Muscle of back (tissue), 13 donors: ENCODE measurements at places on chromosomes 1 and 21.
A peak's percentile ranks its signal among the peaks of the same experiment; 100 is the strongest.

GRCh38 chr1:114134518-114134917 lies 19.2 kb downstream of the SYT6 start:
- DNase-seq = no peak

DNA sequence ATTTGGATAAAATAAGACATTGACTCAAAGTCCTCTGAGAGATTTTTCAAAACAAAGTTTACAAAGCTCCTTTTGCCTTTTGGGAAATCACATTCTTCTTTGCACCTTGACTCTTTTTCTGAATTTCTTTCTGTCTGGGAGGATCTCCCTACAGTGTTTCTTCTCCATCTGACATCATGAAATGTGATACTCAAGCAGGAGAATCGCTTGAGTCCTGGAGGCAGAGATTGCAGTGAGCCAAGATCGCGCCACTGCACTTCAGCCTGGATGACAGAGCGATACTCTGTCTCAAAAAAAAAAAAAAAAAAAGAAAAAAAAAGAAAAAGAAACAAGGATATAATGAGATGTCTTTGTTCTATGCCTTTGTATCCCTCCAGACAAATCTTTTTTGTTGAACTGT lies 13.3 kb upstream of the GRIK1 start:
- DNase-seq = no peak

DNA sequence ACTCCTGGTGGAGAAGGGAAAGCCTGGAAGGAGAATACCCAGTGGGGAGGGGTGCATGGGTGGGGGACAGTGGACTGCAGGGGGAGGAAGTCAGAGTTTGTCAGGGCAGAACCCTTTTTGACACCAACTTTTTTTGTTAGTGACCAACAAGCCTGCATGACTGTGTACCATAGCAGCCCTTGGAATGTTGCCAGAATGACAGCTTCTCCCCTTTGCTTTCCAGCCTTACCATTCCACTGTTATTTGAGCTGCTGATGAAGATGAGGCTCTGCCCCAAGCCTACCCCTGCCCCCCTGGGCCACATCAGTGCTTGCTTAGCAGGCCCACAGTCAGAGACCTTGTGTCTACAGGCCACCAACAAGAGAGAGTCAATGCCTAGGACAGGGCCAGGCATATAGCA lies 341.2 kb downstream of the HHAT start:
- no peak for DNase-seq

DNA sequence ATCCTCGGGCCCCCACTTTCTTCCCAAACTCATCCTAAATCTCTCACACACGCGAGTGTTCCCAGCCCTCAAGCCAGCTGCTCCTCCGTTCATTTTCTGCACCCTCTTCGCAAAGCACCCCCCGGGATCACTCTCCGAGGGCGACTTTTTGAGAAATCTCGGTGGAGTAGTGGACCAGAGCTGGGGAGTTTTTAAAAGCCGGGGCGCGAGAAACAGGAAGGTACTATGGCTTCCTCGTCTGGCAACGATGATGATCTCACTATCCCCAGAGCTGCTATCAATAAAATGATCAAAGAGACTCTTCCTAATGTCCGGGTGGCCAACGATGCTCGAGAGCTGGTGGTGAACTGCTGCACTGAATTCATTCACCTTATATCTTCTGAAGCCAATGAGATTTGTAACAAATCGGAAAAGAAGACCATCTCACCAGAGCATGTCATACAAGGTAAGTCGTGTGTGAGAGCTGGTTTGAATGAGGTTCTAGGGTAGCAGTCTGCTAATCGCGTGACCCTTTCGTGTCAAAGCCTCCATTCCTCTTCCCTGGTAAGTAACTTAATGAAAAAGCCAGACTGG lies 800 bp downstream of the DR1 start:
- peak; percentile 64 for DNase-seq

DNA sequence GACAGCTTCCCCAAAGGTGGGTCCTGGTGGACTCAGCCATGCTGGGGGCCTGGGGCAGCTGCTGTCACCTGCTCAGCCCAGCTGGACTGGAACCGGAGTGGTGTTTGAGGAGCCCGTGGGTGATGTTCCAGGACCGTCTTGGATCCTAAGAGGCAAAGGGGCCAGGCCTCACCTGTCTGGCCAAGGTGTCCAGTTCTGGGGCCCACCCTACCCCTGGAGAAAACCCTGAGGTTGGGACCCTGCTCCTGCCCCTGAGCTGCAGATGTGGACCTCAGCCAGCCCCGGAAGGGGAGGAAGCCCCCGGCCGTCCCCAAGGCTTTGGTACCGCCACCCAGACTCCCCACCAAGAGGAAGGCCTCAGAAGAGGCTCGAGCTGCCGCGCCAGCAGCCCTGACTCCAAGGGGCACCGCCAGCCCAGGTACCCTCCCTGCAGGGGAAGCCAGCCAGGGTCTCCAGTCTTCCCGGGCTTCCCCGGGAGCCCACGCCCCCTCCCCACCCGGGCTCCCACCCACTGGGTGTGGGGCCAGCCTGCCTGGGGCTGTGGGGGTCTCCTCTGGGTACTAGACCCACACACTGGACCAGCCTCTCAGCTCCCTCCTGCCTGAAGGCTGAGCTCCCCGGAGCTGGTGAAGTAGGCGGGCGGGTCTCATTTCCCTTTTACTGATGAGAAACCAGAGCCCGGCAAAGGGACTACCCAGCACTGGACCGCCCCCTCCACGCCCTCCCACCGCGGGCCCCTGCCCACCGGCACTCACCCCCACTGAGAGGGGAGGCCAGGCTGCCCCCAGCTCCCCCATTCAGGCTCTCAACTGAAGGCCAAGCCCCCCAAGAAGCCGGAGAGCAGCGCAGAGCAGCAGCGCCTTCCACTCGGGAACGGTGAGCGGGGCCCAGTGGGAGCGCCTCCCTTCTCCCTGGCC lies 1.3 kb downstream of the AIRE start:
- DNase-seq = no peak

- DNase-seq = peak; percentile 90
Observed at GRCh38 chr1:201530741-201531531, 8.0 kb upstream of the NAV1 start.

- no peak for DNase-seq
Observed at GRCh38 chr1:35622510-35623178, 18.7 kb downstream of the PSMB2 start.

GRCh38 chr1:211135342-211135950 lies 1.5 kb upstream of the KCNH1 start:
- DNase-seq = peak; percentile 45

GRCh38 chr1:100928128-100928527 lies 32.2 kb downstream of the SLC30A7 start:
- no peak for DNase-seq

- no peak for DNase-seq
Observed at GRCh38 chr1:12407962-12408454, 178.2 kb downstream of the VPS13D start.

DNA sequence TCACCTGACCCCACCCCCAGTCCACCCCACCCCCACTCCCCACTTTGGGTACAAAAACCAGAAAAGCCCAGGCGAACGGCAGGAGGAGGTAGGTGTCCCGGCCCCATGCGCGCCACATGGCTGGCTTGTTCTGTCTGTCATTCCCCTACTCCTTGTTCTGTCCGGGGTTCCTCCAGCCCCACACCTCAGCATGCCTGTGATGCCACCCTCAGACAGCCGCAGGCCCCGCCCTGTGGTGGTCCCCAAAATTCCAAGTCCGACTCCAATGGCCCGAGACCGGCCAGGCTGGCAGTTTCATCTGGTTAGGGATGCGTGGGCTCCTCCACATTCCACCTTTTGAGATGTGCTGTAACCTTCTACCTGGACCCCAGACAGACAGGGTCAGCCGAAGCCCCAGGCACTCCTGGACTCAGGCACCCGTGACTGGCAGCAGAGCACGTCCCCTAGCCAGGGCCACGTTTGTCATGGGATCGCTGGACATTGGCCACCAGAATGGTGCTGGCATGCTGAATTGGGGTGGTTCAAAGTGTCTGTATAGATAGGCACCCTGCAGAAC lies 94.4 kb downstream of the WDR4 start:
- no peak for DNase-seq

GRCh38 chr1:30029677-30030076 lies 693.7 kb downstream of the MATN1 start:
- no peak for DNase-seq

- DNase-seq = peak; percentile 15
Observed at GRCh38 chr21:24428591-24429199, 1178.6 kb downstream of the MRPL39 start.

DNA sequence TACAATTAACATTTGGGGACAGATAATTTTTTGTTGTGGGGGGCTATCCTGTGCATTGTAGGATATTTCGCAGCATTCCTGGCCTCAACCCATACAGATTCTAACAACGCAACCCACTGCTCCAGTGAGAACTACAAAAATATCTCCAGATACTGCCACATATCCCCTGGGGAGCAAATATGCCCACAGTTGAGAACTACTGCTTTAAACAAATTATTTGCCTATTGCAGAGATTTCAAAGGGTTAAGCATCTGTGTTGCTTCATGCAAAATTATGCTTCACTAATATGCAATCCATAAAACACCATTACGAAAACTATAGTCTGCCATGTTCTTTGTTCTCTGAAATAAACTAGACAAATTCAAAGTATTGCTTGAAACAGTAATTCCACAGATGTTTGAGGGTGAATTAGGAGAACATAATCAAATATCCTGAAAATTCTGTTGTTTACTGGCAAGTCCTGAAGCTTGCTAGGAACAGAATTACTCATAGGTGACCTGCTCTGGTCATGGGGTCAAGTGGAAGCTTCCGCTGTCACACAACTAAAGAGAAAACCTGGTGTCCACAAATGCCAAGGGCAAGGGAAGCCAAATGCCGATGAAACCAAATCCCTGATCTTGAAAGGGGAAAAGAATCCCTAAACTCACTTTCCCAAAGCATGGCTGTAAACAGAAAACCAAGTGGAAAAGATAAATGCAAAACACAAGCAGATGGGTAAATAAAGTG lies 149.4 kb downstream of the RERE start:
- peak; percentile 56 for DNase-seq

DNA sequence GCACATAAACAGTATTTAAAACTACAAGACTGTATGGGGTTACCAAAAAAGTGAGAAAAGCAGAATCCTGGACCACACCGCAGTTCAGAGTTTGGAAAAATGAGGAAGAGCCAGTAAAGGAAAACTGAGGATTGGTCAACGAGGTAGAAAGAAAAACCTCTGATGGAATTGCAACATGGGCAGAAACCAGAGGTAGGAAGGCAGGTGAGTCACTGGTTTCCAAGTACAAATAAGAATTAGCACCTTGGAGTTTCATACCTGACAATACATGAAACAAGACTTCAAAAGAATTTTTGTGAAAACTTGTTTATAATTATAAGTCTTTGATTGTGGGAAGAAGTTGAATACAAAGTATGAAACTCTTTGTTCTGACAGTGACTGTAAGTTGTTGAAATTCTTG lies 533.7 kb upstream of the DAB1 start:
- no peak for DNase-seq

DNA sequence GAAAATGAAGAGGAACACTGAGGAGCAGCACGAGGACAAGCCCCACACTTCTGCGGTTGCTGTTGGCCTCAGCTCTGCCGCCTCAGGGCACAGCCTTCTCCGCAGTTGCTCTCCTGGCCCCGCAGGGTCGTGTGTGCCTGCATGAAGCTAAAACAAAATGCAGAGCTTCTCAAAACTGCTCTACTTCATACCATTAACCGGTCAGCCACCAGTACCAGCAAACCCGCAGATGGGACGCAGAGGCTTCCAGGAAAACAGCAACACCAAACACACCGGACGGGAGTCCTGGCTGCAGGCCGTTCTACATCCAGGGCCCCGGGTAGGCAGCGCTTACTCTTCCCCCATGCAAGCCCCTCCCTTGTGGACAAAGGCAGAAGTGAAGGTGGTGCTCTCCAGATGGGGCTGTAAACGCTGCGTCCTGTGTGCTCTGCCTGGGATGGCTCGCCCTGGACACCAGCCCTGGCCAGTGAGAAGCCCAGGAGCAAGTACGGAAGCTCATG lies 7.1 kb upstream of the C1orf159 start:
- DNase-seq = no peak

DNA sequence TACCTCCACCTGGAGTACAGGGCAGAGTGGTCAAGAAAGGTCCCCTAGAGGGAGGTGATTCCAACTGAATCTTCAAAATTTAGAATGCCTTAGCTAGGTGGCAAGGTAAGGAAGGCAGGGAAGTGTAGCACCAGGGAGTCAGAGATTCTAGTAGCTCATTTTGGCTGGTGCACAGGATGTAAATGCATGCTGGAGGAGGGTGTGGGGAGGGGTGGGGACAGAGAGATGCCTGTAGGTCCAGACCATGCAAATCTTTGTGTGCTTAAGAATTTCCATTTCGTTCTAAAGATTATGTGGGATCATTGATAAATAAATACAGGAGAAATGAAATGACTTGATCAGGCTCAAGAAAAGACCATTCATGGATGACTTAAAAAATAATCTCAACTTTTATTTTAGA lies 11.0 kb upstream of the CACHD1 start:
- no peak for DNase-seq

- peak; percentile 23 for DNase-seq
Observed at GRCh38 chr1:1631782-1632420, at the start of gene MMP23B. Gene MMP23B, plus strand, starts transcription at chr1:1632173. Its CDS starts 46 bp downstream, at chr1:1632219.

GRCh38 chr21:36184545-36184944 lies 27.9 kb downstream of the DOP1B start:
- DNase-seq = no peak

DNA sequence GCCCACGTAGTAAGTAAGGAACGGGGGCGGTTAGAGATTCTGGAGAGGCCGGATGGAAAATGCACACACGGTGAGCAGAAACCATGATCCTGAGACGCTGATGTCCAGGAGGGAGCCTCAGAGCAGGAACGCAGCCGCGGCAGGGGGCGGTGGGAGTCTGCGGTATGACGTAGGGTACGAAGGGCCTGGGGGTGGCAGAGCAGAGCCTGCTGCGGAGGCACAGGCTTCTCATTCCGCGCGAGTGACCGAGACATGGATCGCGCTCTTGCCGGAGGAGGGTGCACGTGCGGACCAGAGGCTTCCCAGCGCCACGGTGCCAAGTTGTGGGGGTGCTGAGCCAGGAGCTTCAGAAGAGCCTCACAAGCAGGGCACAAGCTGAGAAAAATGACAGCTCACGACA lies 176.2 kb downstream of the KIF26B start:
- DNase-seq = no peak

- DNase-seq = no peak
Observed at GRCh38 chr1:39596163-39596562, 19.6 kb upstream of the PABPC4 start.

GRCh38 chr1:54982739-54983138 lies 2.3 kb downstream of the TMEM61 start:
- no peak for DNase-seq

GRCh38 chr1:153626904-153627714 lies at the start of gene S100A13:
Gene S100A13, minus strand, starts transcription at chr1:153627505. Its CDS starts 1,033 bp downstream, at chr1:153626472.
- peak; percentile 91 for DNase-seq

DNA sequence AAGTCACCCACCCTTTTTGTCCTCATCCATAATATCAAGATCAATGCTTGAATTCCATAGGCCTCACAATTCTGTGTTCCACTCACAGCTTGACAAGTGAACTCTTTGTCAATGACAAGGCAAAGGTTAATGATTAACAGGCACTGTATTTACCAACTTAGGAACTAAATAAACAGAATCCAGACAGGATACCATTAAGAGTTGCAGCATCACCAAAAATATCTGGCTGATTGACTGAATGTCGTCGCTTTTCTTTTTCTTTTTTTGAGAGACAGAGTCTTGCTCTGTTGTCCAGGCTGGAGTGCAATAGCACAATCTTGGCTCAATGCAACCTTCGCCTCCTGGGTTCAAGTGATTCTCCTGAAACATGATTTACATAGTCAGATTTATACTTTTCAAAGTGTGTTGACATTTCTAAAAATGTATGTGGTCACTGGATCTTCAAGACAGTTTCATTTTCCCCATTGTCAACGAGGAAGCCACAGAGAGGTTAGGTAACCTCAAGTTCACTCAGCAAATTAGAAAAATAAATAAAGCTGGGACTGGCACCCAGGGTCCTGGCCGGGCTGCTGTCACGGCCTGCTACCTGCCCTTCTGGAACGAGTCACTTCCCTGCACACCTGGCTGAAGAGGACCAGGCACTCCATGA lies 81.0 kb downstream of the PDE9A start:
- no peak for DNase-seq

GRCh38 chr1:14725695-14726094 lies 127.2 kb downstream of the KAZN start:
- DNase-seq = no peak
